ENCODE measurements at places on chromosomes 7 and 10.
A peak's percentile ranks its signal among the peaks of the same experiment; 100 is the strongest.

- no peak for DNase-seq
Measured at GRCh38 chr7:1575809-1576208, 6.0 kb upstream of the PSMG3 start.

GRCh38 chr7:134811765-134812164 is 32.3 kb downstream of the CALD1 start:
- DNase-seq, result no peak

- DNase-seq, result no peak
Measured at GRCh38 chr10:1126461-1126860, 70.3 kb downstream of the WDR37 start.

GRCh38 chr10:104293011-104293410 is 24.0 kb downstream of the GSTO2 start:
- DNase-seq, result no peak

DNA sequence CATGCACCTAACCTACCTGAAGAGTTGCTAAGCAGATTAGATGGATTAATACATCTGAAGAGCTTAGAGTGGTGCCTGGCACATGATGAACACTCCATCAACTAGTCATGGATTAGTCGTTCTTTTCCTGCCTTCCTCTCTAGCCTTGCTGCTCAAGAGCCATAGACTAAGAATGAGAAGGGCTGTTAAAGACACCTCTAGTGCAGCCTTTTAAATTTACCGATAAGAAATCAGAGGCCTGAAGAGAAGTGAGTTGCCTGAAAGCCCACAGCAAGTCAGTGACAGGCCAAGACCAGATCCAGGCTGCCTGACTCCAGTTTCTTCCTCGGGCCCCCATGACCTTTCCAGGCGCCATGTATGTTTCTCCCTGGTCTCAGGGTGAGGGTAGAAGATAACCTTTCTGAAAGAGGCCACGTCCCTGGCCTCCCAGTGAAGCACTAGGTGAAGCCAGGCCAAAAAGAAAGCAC is 6.5 kb downstream of the TSPAN15 start:
- DNase-seq, result no peak

- no peak for DNase-seq
Measured at GRCh38 chr7:139884441-139884840, 55.4 kb downstream of the TBXAS1 start.

GRCh38 chr7:114843102-114843501 is 78.8 kb upstream of the MDFIC start:
- DNase-seq, result no peak

- DNase-seq, result no peak
Measured at GRCh38 chr10:110687400-110687799, 43.3 kb downstream of the RBM20 start.

DNA sequence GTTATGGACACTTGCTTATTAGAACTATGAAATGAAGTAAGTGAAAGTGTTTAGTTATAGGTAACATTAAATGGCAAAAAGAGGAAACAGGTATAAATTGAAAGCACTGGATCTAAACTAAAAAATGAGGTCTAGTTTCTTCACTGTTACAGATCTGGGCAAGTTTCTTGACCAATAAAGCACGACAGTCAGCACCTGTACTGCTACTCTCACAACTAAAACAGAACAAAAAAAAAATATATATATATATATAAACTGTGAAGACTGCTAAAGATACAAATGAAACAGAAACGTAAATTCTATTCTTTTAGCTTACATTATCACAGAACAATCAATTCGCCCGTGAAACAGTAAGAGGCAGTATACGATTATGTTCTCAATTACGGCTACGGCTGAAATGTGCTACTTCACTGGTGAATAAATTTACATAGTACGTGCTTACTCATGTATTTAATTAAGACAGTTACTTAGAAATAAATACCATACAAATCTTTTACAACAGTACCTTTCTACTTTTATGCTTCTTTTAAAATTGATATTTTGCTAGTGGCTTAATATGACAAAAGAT is 4.2 kb downstream of the AHR start:
- peak; percentile 23 for DNase-seq

GRCh38 chr7:51446785-51447184 is 130.2 kb upstream of the COBL start:
- DNase-seq, result no peak

DNA sequence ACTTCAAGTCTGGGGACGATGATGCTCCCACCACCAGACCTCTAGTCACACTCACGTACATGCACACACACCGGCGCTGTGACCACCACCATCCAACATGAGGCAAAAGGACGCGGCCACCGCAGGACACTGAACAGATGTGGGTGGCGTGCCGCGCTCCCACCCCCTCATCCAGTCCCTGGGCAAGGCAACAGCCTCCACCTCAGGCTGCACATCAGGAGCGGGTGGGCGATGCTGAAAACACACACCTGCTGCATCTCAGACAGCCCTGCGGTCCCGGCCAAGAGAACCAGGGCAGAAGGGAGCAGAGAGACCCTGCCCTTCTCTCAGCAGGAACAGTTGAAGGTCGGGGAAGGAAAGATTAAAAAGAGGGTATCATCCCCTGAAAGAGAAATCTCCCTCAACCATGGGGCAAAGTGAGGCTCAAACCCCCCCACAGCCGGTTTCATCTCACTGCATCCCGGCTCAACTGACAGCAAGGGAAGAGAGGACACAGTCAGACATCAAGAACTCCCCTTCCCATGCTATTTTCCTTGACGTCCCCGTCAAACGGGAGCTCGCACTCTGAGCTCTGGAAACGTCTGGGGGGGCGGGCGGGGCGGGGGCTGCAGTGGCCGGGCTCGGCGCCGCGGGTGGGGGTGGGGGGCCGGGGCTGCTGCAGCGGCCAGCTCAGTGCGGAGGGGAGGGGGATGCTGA is 1.1 kb downstream of the CAMK2G start:
- DNase-seq, result no peak

- no peak for DNase-seq
Measured at GRCh38 chr10:61983255-61983654, 81.8 kb downstream of the ARID5B start.

Data from hematopoietic multipotent progenitor cell treated with erythropoietin and hydrocortisone succinate and interleukin-3 and kit ligand, for 15 days (in vitro differentiated cells).